ENCODE measurements at places on chromosomes 5 and 9.
A peak's percentile ranks its signal among the peaks of the same experiment; 100 is the strongest.

DNA sequence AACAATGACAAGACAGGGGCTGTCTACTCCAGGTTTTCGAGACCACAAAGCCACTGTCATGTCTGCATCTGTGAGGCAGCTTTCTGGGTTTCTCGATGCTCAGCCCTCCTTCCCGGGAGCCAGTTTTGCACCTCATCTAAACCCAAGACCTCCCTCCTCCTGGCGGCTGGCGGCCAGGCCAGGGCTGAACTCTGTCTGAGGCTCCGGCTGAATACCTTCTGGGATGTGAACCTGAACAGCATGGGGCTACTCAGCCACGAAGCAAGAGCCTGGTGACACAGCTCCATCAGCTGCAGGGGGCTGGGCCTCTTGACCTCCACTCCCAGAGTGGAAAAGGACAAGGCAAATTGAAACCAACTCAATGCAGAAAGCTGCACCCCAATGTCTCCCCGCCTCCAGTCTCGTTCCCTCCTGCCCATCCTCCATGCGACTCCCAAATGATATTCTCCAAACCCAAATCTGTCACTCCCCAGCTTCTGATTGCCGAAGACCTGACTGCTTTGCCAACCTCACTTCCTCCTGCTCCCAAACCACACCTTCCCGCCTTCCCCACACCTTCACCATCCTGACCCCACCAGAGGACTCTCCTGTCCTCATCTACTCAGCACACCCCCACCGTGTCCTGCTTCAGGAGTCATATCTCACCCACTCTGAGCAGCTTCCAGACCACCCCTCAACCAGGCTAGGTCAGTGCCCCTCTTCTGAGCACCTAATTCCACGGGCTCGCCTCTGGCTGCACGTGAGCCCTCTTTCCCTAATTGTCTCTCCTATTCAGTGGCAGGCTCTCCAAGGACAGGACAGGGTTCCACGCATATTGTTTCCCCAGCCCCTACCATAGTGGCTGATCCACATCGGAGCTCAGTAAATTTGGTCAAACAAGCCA lies 4.5 kb downstream of the ANKS6 start:
- DNase-seq = no peak

DNA sequence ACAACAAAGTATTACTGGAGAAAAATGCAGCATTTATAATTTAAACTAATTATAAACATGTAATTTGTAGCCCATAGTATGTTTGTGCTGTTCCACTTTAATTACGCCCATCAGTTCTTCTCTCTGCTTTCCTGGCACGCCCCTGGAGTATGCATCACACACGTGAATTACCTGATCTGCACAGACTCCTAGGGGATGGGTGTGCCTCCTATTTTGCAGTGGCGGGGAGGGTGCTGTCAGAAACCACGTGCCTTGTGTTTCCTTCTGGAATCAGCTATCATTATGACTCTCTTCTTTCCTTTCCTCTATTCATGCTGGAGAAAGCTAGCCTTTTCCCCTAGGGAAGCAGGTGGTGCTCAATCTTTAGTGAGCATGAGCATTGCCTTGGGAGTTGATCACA lies 43.3 kb downstream of the RPS23 start:
- no peak for DNase-seq

- no peak for DNase-seq
Observed at GRCh38 chr5:40134883-40135520, 544.7 kb upstream of the PTGER4 start.

GRCh38 chr5:24053737-24054136 lies 546.3 kb downstream of the PRDM9 start:
- no peak for DNase-seq

- DNase-seq = peak; percentile 21
Observed at GRCh38 chr9:2622461-2623287, 1.1 kb downstream of the VLDLR start.

- no peak for DNase-seq
Observed at GRCh38 chr5:169412831-169413230, 111.9 kb upstream of the SLIT3 start.

- no peak for DNase-seq
Observed at GRCh38 chr9:120555839-120556238, 24.1 kb downstream of the CDK5RAP2 start.

- no peak for DNase-seq
Observed at GRCh38 chr9:97373331-97373730, 38.6 kb upstream of the TDRD7 start.

DNA sequence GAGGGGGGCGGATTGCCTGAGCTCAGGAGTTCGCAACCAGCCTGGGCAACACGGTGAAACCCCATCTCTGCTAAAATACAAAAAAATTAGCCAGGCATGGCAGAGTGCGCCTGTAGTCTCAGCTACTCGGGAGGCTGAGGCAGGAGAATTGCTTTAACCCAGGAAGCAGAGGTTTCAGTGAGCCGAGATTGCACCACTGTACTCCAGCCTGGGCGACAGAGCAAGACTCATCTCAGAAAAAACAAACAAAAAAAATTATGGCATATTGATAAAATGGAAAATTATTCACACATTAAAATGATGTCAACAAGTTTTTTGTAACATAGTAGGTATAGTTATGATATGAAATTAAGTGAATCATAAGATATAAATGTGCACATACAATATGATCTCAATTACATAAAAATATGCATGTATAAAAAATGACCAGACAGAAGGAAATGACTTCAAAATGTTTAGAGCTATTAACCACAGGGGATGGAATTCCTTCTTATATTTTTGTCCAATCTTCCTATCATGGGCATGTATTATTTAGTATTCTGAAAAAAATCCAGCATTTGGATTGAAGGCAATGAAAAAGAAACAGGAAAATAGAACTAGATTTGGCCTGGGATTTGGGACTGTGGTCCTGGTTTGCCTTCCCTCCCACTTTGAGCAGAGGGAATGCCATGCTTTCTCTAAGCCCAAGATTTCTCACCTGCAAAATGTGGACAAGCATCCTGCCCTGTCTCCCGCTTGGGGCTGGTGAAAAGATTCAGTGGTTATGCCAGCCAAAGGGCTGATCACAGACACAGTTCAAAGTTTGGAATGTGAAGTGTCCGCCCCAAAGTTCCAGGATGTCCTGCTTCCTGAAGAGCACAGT lies 19.5 kb downstream of the SPAAR start:
- peak; percentile 68 for DNase-seq

GRCh38 chr9:37060833-37061232 lies 26.8 kb upstream of the PAX5 start:
- no peak for DNase-seq

GRCh38 chr5:150627731-150628545 lies 12.5 kb upstream of the SYNPO start:
- DNase-seq = peak; percentile 59

GRCh38 chr5:92332039-92332438 lies 948.9 kb upstream of the ARRDC3 start:
- peak; percentile 24 for DNase-seq

DNA sequence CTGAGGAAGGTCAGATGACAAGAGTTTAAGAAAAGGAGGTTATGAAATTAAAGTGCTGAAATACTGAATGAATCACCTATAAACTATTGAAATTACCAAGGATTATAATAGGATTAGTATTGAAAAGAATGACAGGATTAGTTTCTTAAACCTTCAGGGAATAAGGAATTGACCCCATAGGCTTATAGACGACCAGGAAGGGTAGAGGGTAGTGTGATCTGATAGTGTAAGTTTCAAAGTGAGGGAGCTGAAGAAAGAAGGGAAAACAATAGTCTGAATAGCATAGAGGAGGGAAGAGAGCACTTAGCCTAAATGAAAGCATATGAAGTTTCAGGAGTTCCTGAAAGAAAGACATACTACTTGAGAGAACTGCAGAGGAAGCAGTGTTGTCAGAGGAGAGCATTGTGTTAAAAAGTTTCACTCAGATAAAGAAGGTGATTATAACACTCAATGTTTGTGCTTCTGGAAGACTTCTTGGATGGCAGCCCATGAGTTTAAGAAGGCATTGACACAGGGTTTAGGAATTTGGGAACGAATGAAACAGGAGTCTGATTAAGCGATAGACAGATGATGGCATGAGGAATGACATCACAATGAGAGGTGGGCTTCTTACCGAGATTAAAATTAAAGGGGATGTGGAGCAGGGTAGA lies 557.9 kb upstream of the GRAMD2B start:
- DNase-seq = peak; percentile 23

DNA sequence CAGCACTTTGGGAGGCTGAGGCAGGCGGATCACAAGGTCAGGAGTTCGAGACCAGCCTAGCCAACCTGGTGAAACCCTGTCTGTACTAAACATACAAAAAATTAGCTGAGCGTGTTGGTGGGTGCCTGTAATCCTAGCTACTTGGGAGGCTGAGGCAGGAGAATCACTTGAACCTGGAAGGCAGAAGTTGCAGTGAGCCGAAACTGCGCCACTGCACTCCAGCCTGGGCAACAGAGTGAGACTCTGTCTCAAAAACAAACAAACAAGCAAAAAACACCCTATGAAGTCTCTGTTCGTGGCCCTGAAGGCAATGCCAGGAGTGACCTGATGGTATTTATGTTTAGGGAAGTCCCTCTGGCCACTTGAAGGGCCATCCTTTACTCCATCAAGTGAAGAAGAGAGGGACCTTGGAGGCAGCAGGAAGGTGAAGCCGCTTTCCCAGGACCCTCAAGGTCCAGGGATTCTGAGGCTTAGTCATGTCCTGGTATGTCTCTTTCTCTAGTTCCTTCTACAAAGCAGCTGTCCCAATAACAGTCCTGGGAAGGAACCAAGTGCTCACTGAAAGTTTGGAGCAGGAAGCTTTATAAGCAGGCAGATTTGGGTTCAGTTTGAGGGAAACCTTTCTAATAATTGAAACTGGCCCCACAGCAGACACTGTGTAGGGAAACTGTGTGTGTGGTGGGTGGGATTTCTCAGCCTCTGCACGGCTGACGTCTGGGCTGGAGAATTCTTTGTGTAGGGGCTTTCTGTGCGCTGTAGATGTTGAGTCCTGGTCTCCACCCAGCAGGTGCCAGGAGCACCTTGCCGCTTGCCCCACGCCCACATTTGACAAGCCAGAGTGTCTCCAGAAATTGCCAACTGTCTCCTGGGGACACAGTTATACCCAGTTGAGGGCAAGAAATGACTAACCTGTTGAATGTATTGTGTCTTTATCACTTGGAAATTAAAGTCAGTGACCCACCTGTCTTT lies 12.5 kb downstream of the PHF2 start:
- peak; percentile 30 for DNase-seq

All from fibroblast of skin of abdomen (primary cell).